Activated CD4-positive, alpha-beta T cell treated with anti-CD3 and anti-CD28 coated beads, Interleukin-2, amount 50 U/mL, for 24 hours (primary cell): ENCODE measurements at places on chromosomes 5 and 9.

DNA sequence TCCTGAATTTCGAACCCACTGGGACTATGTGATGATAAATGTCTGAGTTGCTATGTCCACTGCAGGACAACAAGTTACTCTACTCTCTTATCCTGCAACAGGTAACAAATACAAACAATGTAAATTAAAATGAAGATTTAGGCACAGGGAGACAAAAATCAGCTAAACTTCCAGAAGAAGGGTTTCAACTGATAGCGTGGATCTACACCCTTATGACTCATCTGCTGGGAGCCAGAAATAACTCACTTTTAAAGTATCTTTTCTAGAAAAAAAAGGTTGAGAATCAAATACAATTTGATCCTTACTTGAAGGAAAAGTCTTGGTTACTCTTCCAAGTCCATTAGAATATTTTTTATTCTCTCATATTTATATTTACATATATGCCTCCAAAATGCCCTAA is 21.4 kb downstream of the PJA2 start:
- DNase-seq, result no peak

- DNase-seq, result no peak
Observed at GRCh38 chr9:107465467-107466451, 23.8 kb downstream of the KLF4 start.

DNA sequence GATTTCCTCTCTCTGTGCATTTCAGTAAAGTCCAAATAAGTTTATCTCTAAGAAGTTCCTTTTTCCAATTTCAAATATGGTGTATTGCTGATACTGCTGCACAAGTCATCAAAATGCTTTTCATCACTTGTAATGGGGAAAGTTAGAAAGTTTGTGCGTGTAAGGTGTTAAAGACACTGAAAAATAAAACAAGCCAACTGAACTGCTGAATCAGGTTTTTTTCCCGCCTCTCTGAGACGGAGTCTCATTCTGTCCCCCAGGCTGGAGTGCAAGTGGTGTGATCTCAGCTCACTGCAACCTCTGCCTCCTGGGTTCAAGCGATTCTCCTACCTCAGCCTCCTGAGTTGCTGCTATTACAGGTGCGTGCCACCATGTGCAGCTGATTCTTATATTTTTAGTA is 400.9 kb downstream of the LRRC70 start:
- no peak for DNase-seq

- DNase-seq, result no peak
Observed at GRCh38 chr5:39062530-39062929, 11.7 kb downstream of the RICTOR start.

- DNase-seq, result no peak
Observed at GRCh38 chr5:96340357-96340756, 92.7 kb downstream of the PCSK1 start.

DNA sequence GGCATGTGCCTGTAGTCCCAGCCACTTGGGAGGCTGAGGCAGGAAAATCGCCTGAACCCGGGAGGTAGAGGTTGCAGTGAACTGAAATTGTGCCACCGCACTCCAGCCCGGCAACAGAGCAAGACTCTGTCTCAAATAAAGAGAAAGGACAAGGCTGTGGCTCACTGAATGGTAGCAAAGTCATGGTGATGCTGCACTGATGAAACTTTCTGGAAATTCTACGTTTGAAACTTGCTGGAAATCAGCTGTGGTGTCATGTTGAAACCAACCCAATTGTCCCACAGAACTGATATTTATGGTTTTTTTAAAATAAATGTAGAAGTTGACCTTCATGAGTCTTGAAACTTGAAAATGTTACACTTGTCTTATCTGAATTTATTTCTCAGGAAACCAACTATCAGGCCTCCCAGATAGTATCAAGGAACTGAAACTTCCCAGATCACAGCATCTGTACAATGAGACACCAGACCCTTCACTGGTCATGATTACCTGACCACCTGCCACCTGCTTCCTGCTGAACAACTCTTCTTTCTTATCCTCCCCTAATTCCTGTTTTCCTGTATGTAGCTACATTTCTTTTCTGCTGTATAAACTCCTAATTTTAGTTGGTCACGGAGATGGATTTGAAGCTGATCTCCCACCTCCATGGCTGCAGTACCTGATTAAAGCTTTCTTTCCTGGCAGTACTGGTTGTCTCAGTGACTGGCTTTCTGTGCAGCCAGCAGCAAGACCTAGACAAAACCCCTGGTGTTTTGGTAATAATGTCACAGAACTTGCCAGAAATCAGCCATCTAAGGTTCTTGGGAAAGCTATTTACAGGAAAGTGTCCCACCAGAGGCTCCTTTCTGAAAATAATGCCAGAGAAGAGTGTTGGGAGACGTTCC is 5.6 kb upstream of the TBC1D13 start:
- DNase-seq, result no peak

DNA sequence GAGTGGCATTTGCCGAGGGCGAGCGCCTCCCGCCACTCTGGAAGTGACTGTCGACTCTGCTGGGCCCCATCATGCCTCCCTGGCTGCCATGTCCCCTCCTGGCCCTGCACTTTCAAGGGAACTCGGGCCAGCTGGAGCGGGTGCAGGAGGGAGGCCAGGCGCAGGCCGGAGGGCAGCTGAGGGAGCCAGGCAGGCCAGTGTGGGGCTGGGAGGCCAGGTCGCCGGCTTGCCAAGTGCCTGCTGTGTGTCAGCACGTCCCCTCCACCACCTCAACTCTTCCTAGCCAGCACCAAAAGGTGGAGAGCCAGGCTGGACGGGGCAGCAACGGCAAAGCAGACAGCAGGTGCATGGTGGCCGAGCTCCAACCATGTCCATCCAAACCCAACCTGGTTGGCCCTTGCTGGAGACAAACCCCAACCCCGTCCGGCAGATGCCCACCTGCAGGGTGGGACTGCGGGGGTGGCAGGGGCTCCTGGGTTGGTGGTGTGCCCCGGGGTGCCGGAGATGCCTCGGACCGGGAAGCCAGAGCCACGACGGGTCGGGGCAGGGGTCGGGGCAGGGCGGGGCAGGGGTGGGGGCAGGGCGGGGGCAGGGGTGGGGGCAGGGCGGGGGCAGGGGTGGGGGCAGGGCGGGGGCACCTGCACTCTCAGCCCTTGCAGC is 36.5 kb upstream of the EGFL7 start:
- DNase-seq, result no peak

DNA sequence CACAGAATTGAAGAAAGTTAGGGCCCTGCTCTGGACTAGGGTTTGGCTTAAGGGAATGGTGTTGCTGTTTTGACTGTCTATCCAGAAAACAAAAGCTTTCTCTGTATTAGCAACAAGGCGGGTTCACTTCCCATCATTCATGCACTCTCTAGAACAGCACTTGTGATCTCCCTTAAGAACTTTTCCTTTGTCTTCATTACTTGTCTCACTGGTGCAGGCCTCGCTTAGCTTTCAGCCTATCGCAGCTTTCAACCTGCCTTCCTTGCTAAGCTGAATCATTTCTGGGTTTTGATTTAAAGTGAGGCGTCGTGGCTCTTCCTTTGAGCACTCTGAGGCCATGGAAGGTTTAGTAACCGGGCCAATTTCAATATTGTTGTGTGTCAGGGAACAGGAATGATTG is 35.2 kb upstream of the LPCAT1 start:
- no peak for DNase-seq

DNA sequence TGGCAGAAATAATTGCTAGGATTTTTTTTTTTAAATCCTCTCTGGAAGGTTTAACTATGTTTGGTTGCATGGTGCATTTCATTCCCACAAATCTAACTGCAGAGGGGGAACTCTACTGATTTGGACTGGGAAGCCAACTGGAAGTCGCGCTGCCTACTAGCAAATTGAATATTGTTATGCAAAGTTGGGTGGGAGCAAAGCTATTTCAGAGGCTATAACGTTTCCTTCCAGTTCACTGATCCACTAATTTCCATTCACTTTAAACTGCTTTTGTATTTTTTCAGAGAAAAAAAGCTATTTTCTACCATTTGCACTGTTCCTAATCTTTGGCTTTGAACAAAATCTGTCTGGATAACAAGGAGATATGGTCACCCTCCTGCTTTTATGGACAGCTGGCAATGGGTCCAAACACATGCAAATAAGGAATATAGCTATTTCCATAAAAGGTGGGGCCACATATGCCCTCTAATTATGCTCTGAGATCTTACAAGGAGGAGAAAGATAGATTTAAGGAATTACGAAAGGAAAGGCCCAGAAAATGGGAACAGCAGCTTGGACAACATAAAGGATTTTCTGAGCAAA is 40.1 kb downstream of the MACIR start:
- no peak for DNase-seq

DNA sequence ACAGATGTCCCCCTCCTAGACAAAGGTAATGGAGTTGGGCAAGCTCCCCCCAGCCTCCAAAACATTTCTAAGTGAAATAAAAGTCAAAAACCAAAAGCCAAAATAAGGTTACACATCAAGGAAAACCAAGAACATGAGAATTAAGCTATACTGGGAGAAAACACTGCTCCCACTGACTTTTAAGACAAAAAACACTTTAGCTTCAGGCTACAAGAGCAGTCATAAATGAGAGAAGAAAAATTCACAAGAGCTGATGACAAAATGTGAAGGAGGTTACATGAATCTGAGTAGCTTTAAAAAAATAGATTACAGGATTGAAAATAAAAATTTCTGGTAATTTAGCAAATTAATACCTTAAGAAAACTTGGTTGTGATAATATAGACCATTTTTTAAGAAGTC is 1370.3 kb upstream of the CDH9 start:
- DNase-seq, result no peak

- no peak for DNase-seq
Observed at GRCh38 chr9:72592502-72593403, 71.3 kb downstream of the TMC1 start.

- DNase-seq, result no peak
Observed at GRCh38 chr5:90131383-90132133, 278.0 kb downstream of the CETN3 start.

GRCh38 chr5:92890841-92891244 is 690.2 kb downstream of the NR2F1-AS1 start:
- DNase-seq, result no peak

GRCh38 chr5:351921-352245 is 30.4 kb downstream of the AHRR start:
- no peak for DNase-seq

DNA sequence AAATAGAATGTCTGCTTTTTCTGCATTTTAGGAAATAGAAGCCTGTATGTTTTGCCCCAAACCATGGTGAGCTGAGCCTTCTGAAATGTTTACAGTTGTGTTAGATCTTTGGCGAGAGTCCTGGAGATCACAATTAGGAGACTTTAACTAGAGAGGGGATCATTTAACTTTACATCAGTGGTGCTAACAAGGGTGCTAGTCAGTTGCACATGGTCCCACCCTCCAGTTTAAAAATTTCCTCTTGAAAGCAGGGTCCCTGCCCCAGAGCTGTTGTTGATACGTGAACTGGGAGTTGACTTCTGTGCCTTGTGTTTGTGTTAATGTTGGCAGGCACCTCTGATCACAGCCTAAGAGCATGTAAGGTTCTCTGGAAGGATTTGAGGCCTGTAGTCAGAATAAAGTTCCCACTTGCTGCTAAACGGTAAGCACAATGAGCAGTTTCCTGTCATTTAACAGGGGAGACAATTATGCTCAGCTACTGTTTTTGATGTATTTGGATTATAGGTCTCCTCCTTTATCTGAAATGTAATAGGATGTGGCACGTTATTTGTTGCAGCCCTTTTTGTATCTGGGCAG is 43.7 kb downstream of the RASGRF2 start:
- no peak for DNase-seq

DNA sequence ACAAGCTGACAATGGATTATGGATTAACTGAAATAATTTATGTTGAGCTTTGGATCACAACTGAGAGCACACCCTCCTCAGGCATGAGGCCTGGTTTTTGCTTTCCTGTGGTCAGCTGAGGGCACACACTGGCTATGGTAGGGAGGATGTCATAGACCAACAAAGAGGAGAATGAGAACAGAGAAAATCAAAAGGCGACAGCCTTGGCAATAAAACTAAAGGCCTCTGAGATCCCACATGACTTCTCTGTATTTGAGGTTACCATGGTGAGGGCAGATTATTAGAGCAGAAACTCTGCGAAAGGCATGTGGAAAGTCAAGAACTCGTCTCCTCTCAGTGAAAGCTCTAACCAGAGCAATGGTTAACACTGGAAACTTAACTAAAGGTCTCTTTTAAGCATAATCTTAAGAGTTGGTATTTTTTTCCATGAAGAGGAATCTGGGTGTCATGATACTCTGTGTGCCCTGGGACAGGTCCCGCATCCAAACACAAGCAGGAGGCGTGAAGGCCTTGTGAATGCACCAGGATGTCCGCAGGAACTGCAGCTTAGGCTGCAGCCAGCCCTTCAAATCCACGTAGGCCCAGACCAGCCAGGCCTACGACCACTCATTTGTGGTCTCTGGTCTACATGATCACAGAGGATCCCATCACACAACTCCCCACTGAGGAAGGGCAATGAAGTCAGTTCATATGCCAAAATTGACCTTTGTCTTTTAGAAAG is 12.4 kb upstream of the MEIKIN start:
- DNase-seq, result no peak

GRCh38 chr9:131433302-131433854 is 39.5 kb downstream of the PRRC2B start:
- DNase-seq, result no peak

- no peak for DNase-seq
Observed at GRCh38 chr9:128945798-128946501, 1.5 kb downstream of the DOLK start.

DNA sequence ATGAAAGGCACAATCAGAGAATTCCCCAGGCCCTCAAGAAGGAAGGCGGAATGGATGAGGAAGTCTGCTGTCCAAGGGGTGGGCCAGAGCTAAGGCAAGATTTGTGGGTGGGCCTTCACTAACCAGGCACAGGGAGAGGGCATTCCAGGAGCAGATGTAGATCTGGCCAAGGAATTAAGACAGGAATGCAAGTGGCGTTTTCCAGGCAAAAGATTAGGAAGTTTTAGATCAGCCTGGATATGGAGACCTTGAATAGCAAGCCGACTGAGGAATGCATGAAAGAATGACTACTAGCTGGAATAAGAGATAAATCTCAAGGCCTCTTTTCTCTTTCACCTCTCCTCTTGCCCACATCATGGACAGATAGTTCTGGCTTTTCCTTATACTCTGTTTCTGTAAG is 68.5 kb downstream of the GHR start:
- DNase-seq, result no peak

GRCh38 chr9:89798547-89799120 is 193.8 kb downstream of the GADD45G start:
- DNase-seq, result no peak
